Large intestine (tissue), 12 donors: ENCODE measurements at places on chromosomes 7 and 10. TPM values are rescaled to one million over a fixed set of nuclear protein-coding genes. Genes with fewer than 3 reads are reported as not detected.

GRCh38 chr10:4345877-4346646 is 479.9 kb upstream of the AKR1E2 start:
- no peaks in the 10 kb centered on the region for H3K27me3 ChIP-seq
- no peaks in the 10 kb centered on the region for H3K36me3 ChIP-seq
- no peak for DNase-seq
- H3K27ac ChIP-seq, result no peak overlapping the region

GRCh38 chr7:99102809-99103690 is 40.9 kb downstream of the SMURF1 start:
- no peaks in the 10 kb centered on the region for H3K27me3 ChIP-seq
- no peak for DNase-seq
- H3K27ac ChIP-seq, result no peak overlapping the region

GRCh38 chr10:131808370-131808930 is 92.4 kb upstream of the PPP2R2D start:
- no peaks in the 10 kb centered on the region for H3K4me1 ChIP-seq
- no peak for DNase-seq
- no peak overlapping the region for H3K4me3 ChIP-seq
- H3K36me3 ChIP-seq, result no peaks in the 10 kb centered on the region
- H3K27me3 ChIP-seq, result no peaks in the 10 kb centered on the region
- H3K27ac ChIP-seq, result no peak overlapping the region

GRCh38 chr7:15068324-15068723 is 165.8 kb upstream of the DGKB start:
- no peaks in the 10 kb centered on the region for H3K36me3 ChIP-seq
- no peak overlapping the region for H3K4me3 ChIP-seq
- DNase-seq, result no peak

DNA sequence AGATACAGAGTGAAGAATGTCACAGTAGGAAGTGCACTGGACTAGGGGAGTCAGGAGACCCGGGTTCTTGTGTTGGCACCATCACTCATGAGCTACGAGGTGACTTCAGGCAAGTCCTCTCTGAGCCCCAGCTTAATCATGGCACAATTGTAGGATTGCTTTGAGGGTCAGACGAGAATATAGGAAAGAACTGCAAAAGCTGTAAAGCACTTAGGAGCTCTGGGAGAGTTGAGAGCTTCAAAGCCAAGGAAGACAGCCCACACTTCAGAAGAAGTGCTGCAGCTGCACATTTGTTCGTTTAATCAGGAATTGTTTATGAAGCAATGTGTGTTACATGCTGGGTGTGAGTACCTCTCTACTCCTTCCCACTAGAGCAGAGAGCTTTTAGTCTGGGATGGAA is 4.4 kb downstream of the FBH1 start:
- H3K4me1 ChIP-seq, result peaks cover 9% of the 10 kb centered on the region
- H3K27me3 ChIP-seq, result no peaks in the 10 kb centered on the region
- no peak overlapping the region for H3K27ac ChIP-seq
- no peak for DNase-seq
- H3K4me3 ChIP-seq, result no peak overlapping the region

- H3K27ac ChIP-seq, result no peak overlapping the region
- DNase-seq, result no peak
- H3K36me3 ChIP-seq, result no peaks in the 10 kb centered on the region
Measured at GRCh38 chr7:41878309-41879295, 175.7 kb upstream of the INHBA start.

DNA sequence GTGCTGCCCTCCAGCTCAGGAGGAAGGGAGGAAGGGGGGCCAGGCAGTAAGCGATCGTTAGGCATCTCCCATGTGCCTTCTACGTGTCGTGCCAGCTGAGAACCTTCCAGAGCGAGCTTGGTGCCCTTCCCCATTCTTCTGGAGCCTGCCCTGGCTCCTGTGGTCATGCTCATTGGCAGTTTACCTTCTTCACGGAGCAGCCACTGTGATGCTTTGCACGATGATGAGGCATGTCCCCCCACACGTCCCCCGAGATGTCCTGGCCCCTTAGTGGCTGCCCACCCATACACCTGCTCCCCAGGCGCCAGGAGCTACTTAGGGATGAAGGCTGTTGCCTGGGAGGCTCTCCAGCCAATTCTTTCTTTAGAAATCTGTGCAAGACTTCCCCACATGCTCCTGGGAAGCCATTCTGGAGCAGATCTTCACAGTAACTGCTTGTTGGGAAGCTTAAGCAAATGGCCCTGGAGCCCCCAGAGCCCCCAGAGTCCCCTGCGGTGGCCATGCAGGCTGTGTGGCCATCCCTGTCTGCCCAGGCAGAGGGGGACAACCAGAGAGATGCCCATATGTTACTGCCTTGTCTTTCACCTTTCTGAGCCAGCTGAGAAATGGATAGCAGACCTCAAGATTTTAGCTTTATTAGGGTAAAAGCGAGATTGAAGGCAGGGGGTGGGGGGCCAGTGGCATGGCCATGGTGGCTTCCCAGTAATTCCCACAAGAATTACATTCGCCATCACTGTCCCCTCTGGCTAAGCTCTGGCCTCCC is 199.0 kb downstream of the EBF3 start:
- peaks cover 19% of the 10 kb centered on the region for H3K36me3 ChIP-seq
- DNase-seq, result no peak
- H3K27ac ChIP-seq, result no peak overlapping the region
- H3K4me1 ChIP-seq, result no peaks in the 10 kb centered on the region
- H3K27me3 ChIP-seq, result no peaks in the 10 kb centered on the region
- H3K4me3 ChIP-seq, result no peak overlapping the region

DNA sequence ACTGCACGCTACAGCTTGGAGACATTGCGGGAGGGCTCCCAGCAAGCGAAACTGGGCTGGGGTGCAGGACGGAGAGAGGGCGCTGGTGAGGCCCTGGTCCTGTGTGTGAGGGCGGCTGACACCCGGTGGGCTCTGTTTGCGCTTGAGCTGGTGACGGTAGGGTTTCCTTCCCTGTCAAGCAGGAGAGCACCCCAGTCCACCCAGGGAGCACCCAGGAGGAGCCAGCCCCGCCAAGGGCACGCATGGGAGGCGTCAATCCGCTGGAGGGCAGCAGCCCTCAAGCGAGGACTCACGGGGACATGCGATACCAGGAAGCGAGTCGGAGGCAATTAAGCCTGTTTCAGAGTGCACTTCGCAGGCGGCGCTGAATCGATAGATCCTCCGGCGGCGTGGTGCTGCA is 109.4 kb downstream of the MAD1L1 start:
- no peak for DNase-seq
- H3K27ac ChIP-seq, result no peak overlapping the region
- H3K4me1 ChIP-seq, result no peaks in the 10 kb centered on the region

- H3K36me3 ChIP-seq, result no peaks in the 10 kb centered on the region
- peaks cover 21% of the 10 kb centered on the region for H3K4me1 ChIP-seq
- H3K27ac ChIP-seq, result peak overlapping the region; percentile 96
- no peak overlapping the region for H3K4me3 ChIP-seq
- DNase-seq, result peak; percentile 99
Measured at GRCh38 chr7:20219446-20220292, 2.5 kb upstream of the MACC1 start.

DNA sequence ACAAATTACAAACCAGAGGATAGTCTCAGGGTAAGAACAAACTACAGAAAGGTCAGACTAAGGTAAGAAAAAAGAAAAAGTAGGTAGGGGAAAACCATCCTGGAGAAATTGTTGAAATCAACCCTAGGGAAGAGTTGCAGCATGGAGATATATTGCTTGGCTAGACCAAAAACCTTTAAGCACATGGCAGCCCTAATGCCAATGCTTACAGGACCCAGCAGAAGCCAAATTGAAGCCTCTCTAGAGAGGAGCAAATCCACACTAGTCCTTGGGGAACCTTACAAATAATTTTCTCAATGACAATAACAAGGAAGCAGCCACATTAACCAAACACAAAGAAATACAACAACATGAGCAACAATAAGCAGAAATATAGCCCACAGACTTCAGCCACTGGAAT is 81.9 kb downstream of the CNOT4 start:
- peaks cover 2% of the 10 kb centered on the region for H3K36me3 ChIP-seq
- H3K4me1 ChIP-seq, result no peaks in the 10 kb centered on the region
- H3K27me3 ChIP-seq, result no peaks in the 10 kb centered on the region
- no peak overlapping the region for H3K4me3 ChIP-seq
- no peak overlapping the region for H3K27ac ChIP-seq

- H3K27ac ChIP-seq, result peak overlapping the region; percentile 38
- peak; percentile 35 for DNase-seq
- no peaks in the 10 kb centered on the region for H3K36me3 ChIP-seq
- no peak overlapping the region for H3K4me3 ChIP-seq
Measured at GRCh38 chr7:140506788-140507464, 27.6 kb upstream of the MKRN1 start.

DNA sequence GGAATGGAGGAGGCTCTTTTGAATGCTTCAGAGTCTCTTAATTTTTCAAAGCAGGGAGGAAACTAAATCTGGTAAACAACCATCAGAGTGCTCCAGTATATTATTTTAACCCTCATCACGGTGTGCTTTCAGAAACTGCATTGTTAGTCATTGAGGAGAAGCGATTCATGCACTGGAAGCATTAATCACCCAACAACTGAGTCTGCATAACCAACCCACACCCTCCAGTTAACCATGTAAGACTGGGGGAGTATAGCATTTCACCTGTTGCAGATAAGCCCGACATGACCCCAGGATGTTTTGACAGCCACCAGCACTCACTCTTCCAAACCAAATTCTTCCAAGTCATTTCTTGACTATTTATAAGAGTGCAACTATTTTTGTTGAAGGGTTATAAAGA is 257.6 kb downstream of the GATA3 start:
- H3K27ac ChIP-seq, result no peak overlapping the region
- DNase-seq, result no peak
- H3K27me3 ChIP-seq, result no peaks in the 10 kb centered on the region
- H3K4me1 ChIP-seq, result no peaks in the 10 kb centered on the region
- no peaks in the 10 kb centered on the region for H3K36me3 ChIP-seq

DNA sequence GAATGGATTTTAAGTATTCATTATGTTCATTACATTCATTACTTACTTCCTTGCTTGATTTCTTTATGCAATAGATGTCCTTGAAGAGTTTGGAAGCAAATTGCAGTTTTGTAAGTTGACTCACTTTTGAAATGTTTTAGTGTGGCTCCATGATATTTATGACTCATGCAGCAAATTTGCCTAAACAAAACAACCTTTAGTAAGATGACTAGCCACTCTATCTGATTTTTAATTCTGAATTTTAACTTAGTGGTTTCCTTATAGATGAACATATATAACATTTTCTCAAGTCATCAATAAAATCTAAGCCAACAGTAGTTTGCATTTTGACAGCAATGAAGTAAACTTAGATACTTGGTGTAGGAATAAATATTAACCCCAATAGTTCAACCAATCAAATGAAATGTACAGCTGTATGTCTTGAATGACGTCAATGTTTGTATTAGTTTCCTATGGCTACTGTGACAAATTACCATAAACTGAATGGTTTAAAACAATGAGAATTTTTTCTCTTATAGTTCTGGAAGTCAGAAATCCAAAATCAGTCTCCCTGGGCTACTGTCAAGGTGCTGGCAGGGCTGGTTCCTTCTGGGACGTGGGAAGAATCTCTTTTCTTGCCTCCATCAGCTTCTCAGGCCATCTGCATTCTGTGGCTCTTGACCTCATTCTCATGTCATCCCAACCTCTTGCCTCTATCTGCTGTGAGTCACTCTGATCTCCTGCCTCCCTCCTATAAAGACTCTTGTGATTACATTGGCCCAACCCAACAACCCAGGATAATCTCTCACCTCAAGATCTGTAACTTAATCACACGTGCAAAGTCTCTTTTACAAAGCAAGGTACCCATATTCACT is 73.4 kb downstream of the AHR start:
- H3K4me1 ChIP-seq, result peaks cover 15% of the 10 kb centered on the region
- no peaks in the 10 kb centered on the region for H3K27me3 ChIP-seq
- no peaks in the 10 kb centered on the region for H3K36me3 ChIP-seq

- no peak for DNase-seq
- no peaks in the 10 kb centered on the region for H3K27me3 ChIP-seq
- H3K36me3 ChIP-seq, result no peaks in the 10 kb centered on the region
- no peaks in the 10 kb centered on the region for H3K4me1 ChIP-seq
- no peak overlapping the region for H3K4me3 ChIP-seq
Measured at GRCh38 chr7:33778195-33778594, 127.1 kb upstream of the BMPER start.

GRCh38 chr10:22315455-22316285 is 518 bp upstream of the COMMD3 start:
- H3K4me1 ChIP-seq, result peaks cover 11% of the 10 kb centered on the region
- peak overlapping the region; percentile 85 for H3K27ac ChIP-seq

The NUDT1 gene
- polyA plus RNA-seq, result 25.6 TPM

The LIPF gene
- polyA plus RNA-seq, result not detected

The WNT8B gene
- 0.09 TPM for polyA plus RNA-seq

The NANOS1 gene
- polyA plus RNA-seq, result 1.9 TPM
